ENCODE measurements at places on chromosomes 12 and 14. TPM values are rescaled to one million over a fixed set of nuclear protein-coding genes. Genes with fewer than 3 reads are reported as not detected.
A peak's percentile ranks its signal among the peaks of the same experiment; 100 is the strongest.

DNA sequence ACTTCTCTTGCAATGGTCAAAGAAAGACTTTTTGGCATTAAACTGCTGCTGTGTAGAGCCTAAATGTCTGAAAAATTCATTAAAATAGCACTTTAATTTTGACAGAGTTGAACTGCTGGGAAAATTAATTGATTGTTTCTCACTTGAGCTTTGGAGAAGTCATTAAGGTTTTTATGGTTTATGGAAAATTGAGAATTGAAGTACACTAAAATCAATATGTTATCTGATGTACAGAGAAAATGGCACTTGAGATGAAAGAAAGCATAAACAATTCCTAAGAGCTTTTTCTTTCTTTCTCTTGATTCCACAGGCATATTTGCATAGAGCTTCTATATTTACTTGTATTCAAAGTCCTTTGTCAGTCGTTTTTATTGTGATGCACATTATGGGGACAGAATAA, 188.5 kb upstream of the CAND1 start:
- H3K4me3 ChIP-seq = no peak overlapping the region
- H3K4me1 ChIP-seq = no peaks in the 10 kb centered on the region
- no peak for DNase-seq
- no peak overlapping the region for H3K27ac ChIP-seq
- no peaks in the 10 kb centered on the region for H3K27me3 ChIP-seq

DNA sequence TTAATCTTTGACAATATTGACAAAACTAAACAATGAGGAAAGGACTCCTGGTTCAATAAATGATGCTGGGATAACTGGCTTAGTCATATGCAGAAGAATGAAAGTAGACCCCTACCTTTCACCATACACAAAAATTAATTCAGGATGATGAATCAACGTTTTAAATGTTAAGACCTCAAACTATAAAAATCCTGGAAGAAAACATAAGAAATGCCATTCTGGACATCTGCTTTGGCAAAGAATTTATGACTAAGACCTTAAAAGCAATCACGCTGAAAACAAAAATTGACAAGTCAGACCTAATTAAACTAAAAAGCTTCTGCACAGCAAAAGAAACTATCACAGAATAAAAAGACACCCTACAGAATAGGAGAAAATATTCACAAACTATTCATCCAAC, 97.4 kb downstream of the LMNTD1 start:
- no peaks in the 10 kb centered on the region for H3K4me1 ChIP-seq
- H3K27ac ChIP-seq = no peak overlapping the region
- H3K36me3 ChIP-seq = no peaks in the 10 kb centered on the region
- H3K4me3 ChIP-seq = no peak overlapping the region

- H3K27ac ChIP-seq = no peak overlapping the region
- no peaks in the 10 kb centered on the region for H3K4me1 ChIP-seq
- H3K4me3 ChIP-seq = no peak overlapping the region
- no peak for DNase-seq
These were observed 335.7 kb downstream of the FOXG1 start for GRCh38 chr14:29102266-29102665.

DNA sequence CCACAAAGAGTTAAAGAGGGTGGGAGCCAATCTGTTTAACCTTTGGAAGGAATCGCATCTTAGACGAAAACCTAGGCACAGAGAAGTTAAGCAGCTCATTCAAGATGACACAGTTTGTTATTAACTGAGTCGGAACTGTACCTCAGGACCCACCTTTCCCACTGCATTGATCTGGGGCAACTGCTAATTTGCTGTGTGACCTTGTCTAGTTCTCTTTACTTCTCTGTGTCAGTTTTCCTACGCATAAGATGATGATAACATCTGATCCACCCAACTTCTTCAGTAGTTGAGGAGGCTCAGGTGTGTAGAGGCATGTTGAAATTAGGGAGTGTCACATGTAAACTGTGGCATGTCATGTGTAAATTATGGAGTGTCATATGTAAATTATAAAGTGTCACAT, 186.2 kb downstream of the ZFP36L1 start:
- H3K4me1 ChIP-seq = peaks cover 5% of the 10 kb centered on the region
- no peak for DNase-seq
- no peak overlapping the region for H3K27ac ChIP-seq
- no peaks in the 10 kb centered on the region for H3K36me3 ChIP-seq
- H3K4me3 ChIP-seq = no peak overlapping the region

GRCh38 chr12:95358111-95359083, 115.6 kb upstream of the METAP2 start:
- no peak overlapping the region for H3K27ac ChIP-seq
- peak; percentile 53 for DNase-seq
- no peak overlapping the region for H3K4me3 ChIP-seq
- H3K36me3 ChIP-seq = no peaks in the 10 kb centered on the region

GRCh38 chr12:50637870-50638481, 125.9 kb upstream of the ATF1 start:
- H3K4me3 ChIP-seq = no peak overlapping the region
- H3K4me1 ChIP-seq = no peaks in the 10 kb centered on the region
- H3K27me3 ChIP-seq = no peaks in the 10 kb centered on the region
- peak; percentile 78 for DNase-seq
- H3K36me3 ChIP-seq = no peaks in the 10 kb centered on the region

CD163L1 gene
- 0.28 TPM for polyA plus RNA-seq

Measured in fibroblast of lung (primary cell).